ENCODE measurements at places on chromosomes 1 and 21.

DNA sequence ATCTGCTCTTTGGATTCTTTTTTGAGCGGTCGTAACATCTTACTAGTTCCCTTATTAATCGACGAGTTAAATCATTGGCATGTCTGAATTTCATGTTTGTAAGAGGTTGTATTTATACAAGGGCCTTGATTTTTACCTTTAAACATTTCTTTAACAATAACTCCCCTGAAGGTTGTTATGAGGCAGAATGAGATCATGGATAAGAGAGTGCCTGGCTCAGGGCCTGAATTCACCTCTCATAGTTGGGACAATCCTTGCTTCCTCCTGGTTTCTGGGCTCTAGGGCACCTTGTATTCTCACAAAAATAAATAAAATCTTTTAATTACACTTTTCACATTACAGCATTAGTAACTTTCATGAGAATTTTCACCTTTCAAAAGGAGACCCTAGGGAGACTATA, 55.4 kb downstream of the MDM4 start:
- DNase-seq = no peak

- DNase-seq = no peak
These were observed 7.8 kb downstream of the PBXIP1 start for GRCh38 chr1:154948079-154948478.

GRCh38 chr1:157236072-157236471, 97.9 kb upstream of the ETV3 start:
- no peak for DNase-seq

DNA sequence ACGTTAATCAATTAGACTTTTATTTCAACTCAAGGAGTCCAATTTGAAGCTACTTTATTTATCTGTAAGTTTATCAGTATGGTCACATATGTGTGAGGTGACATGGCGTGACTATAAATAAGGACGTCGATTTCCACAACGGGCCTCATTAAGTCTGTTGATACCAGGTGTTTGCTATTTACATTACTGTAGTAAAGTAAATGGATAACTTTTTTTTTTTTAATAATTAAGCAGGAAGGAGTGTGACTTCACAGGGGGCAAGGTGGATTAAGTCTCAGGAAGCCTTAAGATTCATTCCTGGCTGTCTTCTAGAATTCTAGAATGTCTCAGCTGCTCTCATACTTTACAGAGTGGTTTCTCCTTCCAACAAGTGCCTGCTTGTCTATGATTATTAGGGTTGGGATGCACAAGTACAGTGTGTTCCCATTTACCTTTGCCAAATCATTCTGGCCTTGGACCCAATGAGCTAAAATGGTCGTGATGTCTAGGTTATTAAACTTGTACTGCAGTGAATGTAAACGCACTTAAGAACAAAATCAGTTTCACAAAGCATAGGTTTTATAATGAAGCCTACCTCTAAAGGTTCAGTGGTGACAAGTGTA, 15.5 kb downstream of the MAP3K7CL start:
- no peak for DNase-seq

- no peak for DNase-seq
These were observed 34.0 kb downstream of the CACNA1E start for GRCh38 chr1:181517181-181517875.
